ENCODE measurements at places on chromosomes 12 and 14.
A peak's percentile ranks its signal among the peaks of the same experiment; 100 is the strongest.

- no peak for DNase-seq
These were observed 32.6 kb downstream of the EGLN3 start for GRCh38 chr14:33918256-33918655.

DNA sequence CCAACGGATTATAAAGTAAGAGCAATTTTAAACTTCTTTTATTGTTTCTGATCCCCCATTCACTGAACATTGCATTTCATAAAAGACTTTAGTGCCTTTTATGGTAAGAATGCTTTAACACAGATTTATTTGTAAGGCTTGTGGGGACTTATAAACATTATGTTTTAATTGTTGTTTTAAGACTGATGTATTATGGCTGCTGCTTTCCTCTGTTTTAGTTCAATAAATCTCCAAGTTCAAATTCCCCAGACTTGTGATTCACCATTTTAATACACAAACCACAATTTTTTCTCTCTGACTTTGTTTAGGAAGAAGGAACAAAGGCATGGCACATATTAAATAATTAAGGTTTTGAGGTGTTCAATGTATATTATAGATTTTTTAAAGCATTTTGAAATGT is 753.3 kb downstream of the SLC6A15 start:
- no peak for DNase-seq

DNA sequence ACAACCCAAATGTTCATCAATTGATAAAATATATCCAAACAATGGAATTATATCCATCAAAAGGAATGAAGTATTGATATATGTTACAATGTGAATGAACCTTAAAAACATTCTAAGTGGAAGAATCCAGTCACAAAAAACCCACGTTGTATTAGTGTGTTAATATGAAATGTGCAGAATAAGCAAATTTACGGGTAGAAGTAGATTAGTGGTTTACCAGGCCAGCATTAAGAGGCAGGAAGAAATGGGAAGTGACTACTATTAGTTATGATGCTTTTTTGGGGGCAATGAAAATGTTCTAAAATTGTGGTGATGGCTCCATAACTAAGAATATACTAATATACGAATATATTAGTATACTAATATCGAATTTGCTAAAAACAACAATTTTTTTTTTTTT is 1.5 kb downstream of the COX16 start:
- no peak for DNase-seq

DNA sequence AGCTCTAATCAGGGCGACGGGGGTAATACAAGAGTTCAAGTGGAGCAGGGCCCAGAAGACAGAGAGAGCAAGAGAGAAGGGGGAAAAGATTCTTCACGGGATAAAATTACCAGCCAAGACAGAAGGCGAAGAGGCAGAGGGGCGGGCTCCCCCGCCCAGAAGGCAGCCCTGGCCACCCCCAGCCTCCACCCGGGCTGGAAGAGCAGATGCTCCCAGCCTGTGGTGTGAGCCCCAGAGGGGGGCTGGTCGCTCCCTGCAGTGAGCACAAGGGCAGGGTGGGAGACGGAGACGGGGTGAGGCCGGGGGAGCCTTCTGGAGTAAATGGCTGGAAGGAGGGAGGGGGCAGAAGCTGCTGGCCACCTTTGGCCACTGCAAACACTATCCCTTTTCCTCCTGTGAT is 1035.6 kb downstream of the VRK1 start:
- no peak for DNase-seq

DNA sequence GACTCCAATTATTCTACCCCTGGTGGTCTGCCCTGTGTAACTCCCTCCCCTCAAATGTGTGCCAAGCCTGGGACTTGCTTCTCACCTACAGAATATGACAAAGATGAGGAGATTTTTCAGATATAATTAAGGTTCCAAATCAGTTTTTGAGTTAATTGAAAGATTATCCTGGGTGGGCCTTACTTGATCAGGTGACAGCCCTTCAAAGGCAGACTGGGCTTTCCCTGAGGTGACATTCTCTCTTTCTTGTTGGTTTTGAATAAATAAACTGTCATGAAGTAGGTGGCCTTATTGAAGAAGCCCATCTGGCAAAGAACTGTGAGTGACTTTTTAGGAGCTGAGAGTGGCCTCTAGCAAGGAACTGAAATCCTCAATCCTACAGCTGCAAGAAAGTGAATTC is 106.0 kb downstream of the BRMS1L start:
- no peak for DNase-seq

- no peak for DNase-seq
These were observed 304.4 kb upstream of the RTL1 start for GRCh38 chr14:101207897-101208296.

- DNase-seq: no peak
These were observed 1.8 kb upstream of the GMFB start for GRCh38 chr14:54490445-54491175.

GRCh38 chr12:124685689-124686369 is 118.4 kb upstream of the NCOR2 start:
- no peak for DNase-seq

DNA sequence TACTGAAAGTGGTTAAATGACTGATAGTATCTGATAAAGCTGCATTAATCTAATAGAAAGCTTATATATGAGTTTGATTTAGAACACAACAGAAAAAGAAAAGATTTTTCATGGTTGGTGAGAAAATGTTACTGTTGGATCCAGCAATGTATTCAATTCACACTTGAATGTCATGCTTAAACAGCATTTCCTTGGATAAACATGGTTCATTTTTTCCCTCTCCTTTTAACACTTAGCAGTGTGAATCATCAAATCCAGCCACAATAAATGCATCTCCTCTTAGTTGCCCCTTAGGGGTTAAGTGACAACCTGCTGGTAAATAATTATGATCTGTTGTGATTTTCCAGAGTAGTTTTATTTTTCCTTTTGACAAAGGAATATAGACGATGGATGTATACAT is 74.9 kb upstream of the GRIP1 start:
- DNase-seq: no peak

DNA sequence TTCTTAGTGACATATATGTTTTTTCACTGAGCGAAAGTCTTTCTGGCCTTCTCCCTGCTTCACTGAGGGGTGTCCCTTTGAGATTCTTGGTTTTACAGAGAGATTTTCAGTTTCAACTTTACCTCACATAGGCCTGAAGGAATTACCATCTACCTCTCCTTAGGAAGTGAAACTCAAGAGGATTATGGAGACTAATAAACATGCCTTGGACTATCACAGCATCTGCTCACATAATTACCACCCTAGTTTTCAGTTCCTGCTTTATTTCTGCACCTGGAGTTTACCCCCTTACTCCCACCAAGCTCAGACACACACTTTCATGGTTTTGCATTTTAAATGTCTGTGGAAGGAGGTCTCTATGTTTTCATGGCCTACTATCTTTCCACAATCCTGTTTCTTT is 118.3 kb upstream of the SCAF11 start:
- no peak for DNase-seq

GRCh38 chr12:47004634-47005033 is 74.8 kb upstream of the PCED1B start:
- no peak for DNase-seq

DNA sequence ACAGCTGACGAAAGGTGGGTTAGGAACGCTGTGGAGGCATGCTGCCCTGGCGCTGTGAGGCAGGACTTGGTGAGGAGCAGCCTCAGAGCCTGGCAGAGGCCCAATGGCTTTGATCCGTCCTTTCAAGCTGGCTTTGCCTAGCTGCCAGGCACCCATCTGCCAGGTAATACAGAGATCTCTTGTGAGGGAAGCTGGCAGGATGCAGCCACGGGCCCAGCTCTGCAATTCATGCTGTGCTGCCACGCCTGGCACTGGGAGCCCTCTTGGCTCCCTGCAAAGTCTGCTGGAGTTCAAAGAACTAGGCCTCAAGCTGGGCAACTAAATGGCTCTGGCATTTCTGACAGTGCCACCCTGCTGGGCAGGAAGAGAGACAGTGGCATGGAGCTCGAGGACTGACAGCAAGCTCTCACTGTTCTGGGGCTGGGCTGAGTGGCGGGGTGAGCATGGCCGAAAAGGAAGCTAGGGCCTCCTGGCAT is 18.7 kb downstream of the IQSEC3 start:
- no peak for DNase-seq

DNA sequence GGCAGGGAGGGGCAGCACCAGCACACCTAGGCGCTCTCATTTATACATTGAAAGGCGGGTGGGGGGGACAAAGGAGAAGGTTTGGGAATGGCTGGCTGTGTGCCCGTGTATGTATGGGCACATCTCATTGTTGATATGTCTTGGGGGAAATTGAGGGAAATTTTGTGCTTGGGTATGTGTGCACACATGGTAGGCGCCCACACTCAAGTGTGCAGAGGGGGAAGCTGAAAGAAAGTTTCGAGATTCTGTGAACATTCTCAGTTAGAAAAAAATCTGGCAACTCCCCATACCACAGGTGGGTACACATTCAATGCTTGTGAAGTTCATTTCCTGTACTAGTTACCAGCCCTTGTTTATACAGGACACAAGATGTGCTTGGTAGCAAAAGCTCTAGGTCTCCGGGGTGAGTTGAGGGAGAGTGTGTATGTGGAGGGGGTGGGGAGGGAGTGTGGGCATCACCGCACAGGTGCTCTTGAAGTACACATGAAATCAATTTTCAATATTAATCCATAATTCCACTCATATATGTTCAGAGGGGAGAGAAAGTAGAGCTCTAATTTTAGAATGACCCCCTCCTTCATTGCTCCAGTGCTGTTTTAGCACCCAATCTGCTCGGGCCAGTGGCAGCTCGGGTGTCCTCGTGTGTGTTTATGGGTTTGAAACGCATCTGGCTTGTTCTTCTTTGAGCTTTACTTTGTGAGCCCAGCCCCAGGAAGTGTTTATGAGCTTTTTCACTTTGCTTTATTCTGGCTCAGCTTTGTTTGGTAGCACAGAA is 286.0 kb downstream of the ZFP36L1 start:
- DNase-seq: no peak

GRCh38 chr12:79859646-79860045 is 75.3 kb downstream of the PPP1R12A start:
- no peak for DNase-seq

DNA sequence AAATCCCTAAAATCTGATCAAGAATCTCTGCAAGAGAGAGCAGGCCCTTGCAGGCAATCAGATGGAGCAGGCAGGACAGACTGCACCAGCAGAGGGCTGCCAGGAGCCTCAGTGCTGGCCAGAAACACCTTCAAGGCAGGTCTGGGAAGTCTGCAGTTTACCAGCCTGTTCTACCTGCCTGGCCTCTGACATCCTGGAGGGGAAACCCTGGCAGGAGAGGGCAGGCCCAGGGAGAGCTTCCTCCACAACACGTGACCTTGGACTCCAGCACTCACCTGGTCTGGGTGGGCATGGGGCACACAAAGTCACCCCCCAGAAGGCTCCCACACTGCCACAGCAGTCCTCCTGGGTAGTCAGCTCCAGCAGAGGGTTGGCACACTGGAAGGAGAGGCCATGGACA is 56.0 kb downstream of the ISCA2 start:
- no peak for DNase-seq

- DNase-seq: peak; percentile 83
These were observed 335.6 kb downstream of the SYT1 start for GRCh38 chr12:79200176-79200575.

GRCh38 chr14:105368426-105368825 is 29.9 kb upstream of the TEX22 start:
- DNase-seq: no peak

GRCh38 chr12:43370263-43370662 is 181.7 kb downstream of the ADAMTS20 start:
- no peak for DNase-seq

GRCh38 chr14:20630340-20631022 is 11.0 kb downstream of the OR6S1 start:
- DNase-seq: no peak

GRCh38 chr12:7834701-7835100 is 38.0 kb downstream of the SLC2A14 start:
- no peak for DNase-seq

GRCh38 chr14:77053046-77053841 is 24.7 kb upstream of the IRF2BPL start:
- no peak for DNase-seq

DNA sequence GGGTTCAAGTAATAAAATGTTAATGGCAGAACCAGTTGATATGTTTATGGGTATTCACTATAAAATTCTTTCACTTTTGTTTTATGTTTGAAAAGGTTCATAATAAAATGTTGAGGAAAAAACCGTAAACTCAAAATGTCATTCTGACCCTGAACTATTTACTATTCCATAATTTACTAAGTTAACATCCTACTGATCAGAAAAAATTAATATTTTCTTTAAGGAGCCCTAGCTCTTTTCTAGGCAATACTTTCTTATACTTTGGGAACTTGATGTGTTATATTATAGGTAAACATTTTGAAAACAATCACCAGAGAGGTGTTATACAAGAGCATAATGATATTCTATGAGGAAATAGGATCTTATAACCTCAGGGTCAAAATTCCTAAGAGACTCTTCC is 334.6 kb downstream of the ZFP36L1 start:
- DNase-seq: no peak

- no peak for DNase-seq
These were observed 23.1 kb downstream of the AEBP2 start for GRCh38 chr12:19462406-19462805.

DNA sequence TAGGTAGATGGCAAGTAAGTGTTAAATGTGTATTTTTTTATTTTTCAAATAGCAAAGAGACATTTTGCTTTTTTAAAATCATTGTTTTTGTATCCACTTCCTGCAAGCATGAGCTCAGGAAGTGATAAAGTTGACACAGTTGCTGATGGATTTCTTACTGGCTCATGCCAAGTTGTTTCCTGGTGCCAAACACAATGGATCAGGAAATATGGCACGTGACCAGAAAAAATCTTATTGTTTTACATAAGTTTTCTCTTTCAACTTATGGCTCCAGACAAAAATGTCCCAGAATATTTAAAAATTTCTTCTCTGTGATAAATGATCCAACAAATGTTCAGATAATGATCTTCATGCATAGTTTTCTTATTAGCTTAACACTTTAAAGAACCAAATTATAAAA is 1279.1 kb upstream of the FLRT2 start:
- no peak for DNase-seq

GRCh38 chr14:71454513-71455332 is 477.5 kb upstream of the RGS6 start:
- no peak for DNase-seq

DNA sequence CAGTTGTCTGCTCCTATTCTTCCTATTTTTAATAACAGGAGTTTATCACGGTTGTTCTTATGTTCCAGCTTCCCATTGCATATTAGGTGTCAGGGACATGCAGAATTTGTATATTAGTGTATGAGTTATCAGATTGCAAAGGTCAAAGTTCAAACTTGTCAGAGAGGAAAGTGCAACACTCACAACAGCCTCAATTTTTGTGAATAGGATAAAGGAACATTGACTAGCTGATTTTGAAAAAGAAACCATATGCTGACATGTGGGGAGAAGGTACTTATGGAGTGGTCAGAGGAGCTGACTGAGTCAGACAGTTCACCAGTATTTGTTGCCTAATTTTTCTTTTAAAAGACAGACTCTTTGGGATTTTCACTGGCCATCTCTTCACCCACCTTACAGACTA is 222.1 kb downstream of the C12orf50 start:
- no peak for DNase-seq

Measured in NCI-H187 treated with DMSO at 0.1 percent for 48 hours (cell line).